ENCODE measurements at places on chromosomes 11 and 22.

DNA sequence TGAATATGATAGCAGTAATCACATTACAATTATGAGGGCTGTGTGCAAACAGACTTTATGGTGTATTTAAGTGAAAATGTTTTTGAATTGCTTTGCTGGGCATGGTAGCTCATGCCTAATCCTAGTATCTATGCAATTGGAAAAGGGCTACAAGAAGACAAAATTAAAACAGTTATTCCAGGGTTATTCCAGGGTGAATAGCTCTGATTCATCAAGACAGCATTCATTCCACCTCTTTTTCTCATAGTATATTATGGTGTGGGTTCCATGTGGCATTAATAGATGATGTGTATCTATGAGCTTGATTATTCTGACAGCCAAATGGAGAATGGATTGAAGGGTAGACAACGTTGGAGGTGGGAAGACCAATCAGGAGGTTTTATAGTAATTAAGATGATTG is 12.1 kb upstream of the SIDT2 start:
- no peak for DNase-seq

DNA sequence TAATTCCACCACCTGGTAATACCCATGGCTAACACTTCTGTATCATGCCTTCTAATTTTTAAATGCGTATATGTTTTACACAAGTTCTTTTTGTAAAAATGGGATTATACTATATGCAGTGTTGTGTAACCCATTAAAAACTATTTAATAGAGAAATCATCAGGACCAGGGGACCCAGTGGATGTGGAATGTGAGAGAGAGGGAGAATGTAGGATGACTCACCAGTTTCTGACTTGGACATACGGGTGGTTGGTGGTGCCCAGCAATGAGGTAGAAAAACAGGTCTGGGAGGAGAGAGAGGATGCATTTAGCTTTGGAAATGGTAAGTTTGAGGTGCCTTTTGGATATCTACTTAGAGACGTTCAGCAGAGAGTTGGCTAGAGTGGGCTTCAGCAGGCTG is 112.0 kb upstream of the TBCEL start:
- DNase-seq, result no peak

GRCh38 chr11:67502328-67502979 is 2.7 kb downstream of the PITPNM1 start:
- no peak for DNase-seq

GRCh38 chr22:38208551-38208968 is 6.8 kb downstream of the MAFF start:
- DNase-seq, result no peak

- no peak for DNase-seq
Observed at GRCh38 chr11:107017104-107017432, 1.2 kb downstream of the GUCY1A2 start.

- DNase-seq, result no peak
Observed at GRCh38 chr11:123437236-123437979, 7.3 kb downstream of the GRAMD1B start.

- DNase-seq, result no peak
Observed at GRCh38 chr11:68159161-68159560, 38.0 kb upstream of the CHKA start.

- DNase-seq, result no peak
Observed at GRCh38 chr11:99349151-99349673, 328.5 kb downstream of the CNTN5 start.

DNA sequence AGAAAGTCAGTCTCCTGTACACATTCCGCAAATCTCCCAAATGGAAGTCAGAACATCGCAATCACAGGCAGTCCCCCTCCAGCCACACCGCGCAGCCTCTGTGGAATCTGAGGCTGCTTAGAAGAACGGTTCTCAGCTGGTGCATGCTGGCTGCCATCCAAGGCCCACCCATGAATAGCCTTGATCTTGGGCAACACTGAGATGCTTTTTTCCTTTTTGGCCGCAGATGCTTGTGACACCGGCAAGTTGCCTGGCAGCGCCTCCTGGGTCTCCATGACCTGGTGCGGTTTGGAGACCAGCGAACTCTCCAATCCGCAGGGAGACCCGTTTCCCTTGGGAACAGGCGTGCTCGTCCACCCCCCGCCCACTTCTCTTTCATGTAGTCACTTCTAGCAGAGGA is 26.3 kb upstream of the PHF21B start:
- DNase-seq, result no peak

GRCh38 chr11:103898065-103898464 is 138.4 kb upstream of the DDI1 start:
- no peak for DNase-seq

GRCh38 chr11:36395978-36396736 is 100.1 kb downstream of the PRR5L start:
- no peak for DNase-seq

DNA sequence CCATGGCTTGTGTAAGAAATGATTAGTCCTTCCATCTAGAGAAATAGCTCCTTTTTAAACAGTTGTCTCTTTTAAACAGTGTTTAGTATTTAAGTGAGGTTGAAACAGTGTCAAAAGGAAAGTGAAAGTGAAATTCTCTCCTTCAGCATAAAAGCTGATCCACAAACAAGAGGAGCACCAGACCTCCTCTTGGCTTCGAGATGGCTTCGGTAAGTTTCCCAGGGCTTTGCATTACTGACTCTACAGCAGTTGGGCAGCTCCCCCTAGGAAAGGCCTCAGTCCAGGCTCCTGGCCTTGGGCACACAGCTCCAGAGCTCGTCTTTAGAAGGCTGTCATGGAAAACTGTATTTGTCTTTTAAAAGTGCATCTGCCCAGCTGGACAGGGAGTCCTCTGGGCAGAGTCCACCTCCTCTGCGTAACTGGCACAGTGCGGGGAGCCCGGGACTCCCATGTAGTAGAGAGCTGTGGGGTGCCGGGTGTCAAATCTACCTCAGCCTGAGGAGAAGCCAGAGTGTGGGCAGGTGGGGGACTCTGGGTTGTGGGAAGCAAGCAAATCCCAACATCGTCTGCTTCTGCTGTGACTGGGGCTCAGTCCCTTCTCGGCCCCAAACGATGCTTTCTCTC is at the start of gene PLAAT4:
Gene PLAAT4, plus strand, starts transcription at position 140 of the 624 bp plus-strand sequence. Its CDS starts 61 bp downstream, at position 201.
- DNase-seq, result no peak

DNA sequence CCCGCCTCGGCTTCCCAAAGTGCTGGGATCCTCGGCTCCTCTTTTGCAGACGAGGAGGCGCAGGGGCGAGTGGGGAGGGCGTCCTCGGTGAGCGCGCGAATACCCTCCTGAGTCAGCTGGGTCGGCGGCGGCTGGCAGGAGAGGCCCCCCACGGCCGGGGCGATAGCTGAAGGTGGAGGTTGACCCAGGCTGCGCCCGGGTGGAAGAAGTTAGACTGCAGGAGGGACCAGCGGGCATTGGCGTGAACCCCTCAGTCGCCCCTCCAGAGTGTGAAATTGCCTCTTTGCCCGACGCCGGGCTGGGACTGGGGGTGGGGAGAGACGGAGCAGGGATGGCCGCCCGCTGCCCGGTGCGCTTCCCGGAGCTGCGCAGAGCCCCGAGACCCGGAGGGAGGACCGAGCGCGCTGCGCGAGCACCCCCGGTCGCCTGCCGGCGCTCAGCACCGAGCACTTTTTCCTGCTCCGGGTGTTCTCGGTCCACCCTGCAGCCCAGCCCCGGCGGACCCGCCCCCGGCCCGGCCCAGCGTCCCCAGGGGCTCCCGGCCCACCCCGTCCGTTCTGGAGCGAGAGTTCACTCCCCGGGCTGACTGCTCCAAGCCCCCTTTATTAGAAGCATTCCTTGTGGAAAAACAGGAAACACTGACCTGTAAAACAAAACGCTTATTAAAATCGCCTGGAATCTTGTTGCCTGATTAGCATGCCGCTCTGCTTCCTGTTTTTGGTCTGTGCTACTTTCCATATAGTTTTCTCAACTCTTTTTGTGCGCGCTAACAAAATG is 13.7 kb upstream of the CPT1A start:
- DNase-seq, result no peak

DNA sequence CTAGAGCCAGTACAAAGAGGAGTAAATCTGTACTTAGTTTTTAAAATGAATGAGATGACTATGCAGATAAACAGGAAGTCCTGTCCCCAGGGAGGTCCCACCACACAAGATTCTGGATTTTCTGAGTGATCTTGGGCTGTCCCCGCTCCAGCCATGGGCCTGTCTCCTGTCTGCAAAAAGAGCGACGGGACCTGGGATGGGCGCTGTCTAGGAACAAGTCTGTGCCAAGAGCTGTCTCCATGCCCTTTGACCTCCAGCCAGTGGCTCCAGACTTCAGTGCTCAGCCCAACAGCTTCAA is 6.0 kb downstream of the CSNK1E start:
- no peak for DNase-seq

DNA sequence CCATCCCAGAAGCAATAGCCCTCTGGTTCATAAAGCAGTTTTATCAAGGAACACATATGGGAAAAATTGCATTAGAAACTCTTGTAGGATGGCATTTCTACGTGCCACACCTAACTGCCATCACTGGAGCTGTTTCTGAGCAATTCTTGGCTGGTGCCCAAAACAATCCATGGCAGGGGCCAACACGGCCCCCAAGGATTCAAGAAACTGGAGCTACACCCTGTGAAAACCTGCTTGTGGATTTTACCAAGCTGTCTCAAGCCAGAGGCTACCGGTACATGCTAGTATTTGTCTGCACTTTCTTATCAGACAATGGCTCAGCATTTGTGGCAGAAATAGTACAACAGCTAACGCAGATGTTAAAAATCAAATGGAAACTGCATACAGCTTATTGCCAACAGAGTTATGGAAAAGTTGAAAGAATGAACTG is 42.4 kb upstream of the GLYAT start:
- no peak for DNase-seq

DNA sequence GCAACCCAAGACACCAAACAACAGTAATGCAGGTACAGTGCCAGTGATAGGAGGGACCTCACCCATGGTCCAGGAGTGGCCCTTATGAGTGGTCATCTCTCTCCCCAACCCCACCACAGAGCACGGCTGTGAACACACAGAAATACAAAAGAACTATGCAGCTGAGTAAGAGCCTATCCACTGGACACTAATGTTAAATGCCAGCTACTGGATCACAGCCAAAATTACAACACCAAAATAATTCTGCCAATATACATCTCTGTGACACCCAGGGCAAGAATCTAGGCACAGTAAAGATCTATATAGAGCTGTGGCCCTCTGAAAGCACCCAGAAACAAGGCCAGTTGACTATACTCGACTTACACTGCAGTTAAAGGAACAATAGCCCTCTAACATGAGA is 22.8 kb upstream of the GPR83 start:
- no peak for DNase-seq

- DNase-seq, result no peak
Observed at GRCh38 chr11:9341638-9342178, 27.3 kb upstream of the TMEM41B start.

DNA sequence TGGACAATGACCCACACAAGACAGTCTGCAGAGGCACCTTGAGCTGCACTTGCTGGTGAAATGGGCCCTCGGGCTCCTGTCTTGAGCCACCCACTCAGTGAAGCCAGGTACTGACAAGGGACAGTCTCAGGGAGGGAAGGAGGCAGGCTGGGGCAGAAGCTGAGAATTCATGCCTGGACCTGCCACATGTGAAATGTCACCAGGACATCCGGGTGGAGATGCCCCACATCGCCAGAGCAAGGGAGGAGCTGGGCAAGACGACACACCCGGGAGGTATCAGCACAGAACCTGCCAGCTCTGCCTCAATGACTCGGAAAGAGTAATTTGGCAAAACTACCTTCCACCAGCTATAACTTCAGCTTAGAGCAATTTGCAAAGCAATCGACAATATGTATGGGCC is 23.5 kb downstream of the CPT1A start:
- DNase-seq, result no peak

GRCh38 chr11:107951155-107951554 is 22.9 kb downstream of the RAB39A start:
- DNase-seq, result no peak

DNA sequence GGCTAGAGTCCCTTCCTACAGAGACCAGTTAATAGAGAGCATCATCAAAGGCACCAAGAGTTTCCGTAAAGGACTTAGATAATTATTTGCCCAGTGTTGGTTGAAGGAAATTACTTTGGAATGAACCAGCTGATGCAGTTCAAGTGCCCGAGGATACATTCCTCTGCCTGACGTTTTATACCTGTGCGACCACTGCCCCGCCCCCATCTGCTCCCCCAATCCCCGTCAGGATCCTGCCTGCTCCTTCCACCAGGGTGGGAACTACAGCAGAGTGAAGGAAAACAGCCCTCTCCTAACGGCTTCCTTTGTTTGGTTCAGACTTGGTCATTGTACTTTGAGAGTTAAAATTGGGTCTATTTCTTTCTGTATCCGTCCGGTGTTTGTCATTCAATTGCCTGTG is 761.5 kb downstream of the NTM start:
- no peak for DNase-seq

GRCh38 chr22:44920183-44920582 is 89.6 kb downstream of the PHF21B start:
- DNase-seq, result no peak

- DNase-seq, result no peak
Observed at GRCh38 chr11:131411636-131412035, 41.2 kb downstream of the NTM start.

DNA sequence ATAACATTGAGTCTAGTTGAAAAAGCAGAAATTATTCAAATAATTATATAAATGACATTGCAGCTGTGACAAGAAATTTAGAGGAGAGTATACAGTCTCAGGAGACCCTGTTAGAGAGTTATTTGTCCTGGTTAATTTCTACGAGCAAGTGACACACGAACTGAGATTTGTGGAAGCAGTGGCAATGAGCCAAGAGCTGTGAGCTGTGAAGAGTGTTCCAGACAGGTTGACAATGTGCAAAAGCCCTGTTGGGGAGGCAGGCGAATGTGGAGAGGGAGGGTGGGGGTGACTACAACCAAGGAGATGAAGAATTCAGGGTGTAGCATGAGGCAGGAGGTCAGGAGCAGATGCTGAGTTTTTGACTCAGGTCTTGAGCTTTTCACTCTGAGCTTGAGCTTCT is 620.2 kb upstream of the TENM4 start:
- no peak for DNase-seq

- DNase-seq, result no peak
Observed at GRCh38 chr11:15199693-15200092, 85.0 kb downstream of the INSC start.

DNA sequence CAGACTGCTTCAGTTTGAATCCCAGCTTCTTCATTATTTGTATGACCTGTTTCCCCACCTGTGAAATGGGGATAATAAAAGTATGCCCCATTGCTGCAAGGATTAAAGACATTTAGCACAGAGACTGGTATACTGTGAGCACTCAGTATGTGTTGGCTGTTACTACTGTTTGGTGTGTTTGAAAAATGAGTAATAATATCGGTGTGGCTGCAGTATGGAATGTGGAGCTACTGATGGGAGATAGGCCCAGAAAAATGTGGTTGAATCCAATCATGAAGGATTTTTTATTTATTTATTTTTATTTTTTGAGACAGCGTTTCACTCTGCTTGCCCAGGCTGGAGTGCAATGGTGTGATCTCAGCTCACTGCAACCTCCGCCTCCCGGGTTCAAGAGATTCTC is 9.1 kb upstream of the C1QTNF4 start:
- no peak for DNase-seq

DNA sequence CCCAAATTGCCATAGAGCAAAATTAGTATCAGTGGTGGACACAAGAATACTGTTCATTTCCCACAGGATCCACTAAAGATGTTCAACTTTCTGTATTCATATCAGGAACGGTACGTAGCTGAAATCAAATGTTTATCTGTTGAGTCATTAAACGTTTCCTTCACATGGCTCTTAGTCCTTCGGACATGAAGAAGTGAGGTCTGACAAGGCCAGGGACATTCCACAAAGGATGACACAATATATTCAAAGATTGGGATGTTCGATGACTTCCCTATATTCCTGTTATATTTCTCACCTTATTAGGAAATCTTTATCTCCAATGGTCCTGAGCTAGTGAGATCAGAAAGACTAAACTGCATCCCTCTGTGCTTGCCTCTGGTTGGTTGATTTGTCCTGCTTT is 129.0 kb downstream of the ETS1 start:
- no peak for DNase-seq
